ENCODE measurements at places on chromosomes 5 and 9.

DNA sequence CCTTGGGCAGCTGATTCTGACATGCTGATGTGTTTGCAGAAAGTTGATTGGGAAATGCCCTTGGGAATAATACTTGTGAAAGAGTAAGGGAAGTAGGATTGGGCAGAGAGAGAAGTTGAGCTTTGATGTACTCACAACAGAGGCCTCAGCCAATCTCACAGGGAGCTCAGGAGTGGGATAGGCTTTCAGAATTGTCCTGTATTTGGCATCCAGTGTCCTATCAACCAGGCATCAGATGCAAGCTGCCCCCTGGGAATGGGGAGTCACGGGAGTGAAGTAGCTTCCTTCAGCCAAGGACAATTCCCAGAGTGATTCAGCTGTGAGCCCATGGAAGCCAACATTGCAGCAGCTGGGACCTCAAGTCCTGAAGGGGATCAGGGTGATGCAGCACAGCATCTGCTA, 39.6 kb downstream of the DMAC1 start:
- no peak for DNase-seq

GRCh38 chr5:171849585-171850323, 64.1 kb downstream of the SMIM23 start:
- DNase-seq, result no peak

DNA sequence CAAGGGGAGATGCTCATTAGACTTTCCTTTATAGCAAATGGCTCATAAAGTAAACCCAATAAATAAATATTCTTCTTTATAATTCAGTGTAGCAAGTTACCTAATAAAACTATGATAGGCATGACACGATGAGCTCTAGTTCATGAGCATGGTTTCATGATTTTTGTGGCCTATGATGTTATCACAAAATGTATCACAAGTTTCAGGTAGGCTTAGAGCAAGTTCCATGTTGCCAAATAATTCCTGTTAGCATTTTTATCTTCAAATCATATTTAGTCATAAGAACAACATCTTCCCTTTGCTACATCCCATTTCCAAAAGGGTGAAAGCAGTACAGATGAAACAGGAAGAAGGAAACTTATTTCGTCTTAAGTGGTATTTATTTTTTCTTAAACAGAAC, 200.2 kb downstream of the ENC1 start:
- no peak for DNase-seq

- no peak for DNase-seq
Measured at GRCh38 chr9:26319859-26320258, 572.7 kb downstream of the CAAP1 start.

GRCh38 chr5:169385636-169386035, 84.7 kb upstream of the SLIT3 start:
- no peak for DNase-seq

Measured in activated CD4-positive, alpha-beta T cell treated with anti-CD3 and anti-CD28 coated beads, Interleukin-10, Interleukin-2, amounts not matched to agents 100 ng/mL and 50 ng/mL, durations not matched to agents 16 hours and 8 hours (primary cell).